ENCODE measurements at places on chromosomes 1 and 21.

DNA sequence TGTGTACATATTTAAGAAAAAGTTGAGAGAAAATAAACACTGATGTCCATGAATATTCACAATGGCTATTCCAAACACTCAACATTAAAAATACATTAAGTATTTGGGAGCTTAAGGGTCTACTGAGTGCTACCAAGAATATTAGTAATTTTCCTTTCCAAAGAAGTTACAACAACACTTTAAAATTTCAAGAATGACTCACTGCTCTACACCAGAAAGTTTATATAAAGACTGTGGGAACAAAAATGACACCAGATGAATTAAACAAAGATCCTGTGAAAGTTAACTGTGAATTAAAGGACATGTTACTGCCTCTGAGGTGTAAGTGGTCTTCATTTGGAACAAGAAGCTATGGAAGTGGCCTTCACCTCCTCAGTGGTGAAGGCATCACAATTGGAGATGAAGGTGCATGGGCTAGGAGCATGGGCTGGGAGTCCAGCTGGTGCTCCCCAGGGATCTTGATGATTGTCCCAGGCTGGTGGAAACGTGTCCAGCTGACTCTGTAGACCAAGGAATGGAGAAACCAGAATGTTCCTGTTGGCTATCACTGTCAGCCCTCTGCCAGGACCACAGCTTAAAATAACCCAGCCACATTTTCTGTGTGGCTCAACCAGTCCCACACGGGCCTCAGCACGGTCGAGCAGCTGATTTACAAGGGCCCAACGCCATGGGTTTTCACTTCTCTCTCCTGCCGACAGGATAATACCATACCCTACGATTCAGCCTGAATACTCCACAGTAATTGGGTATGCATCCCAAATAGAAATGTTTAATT, 28.8 kb downstream of the TAF5L start:
- no peak for DNase-seq

GRCh38 chr1:14020006-14020405, 320.0 kb downstream of the PRDM2 start:
- no peak for DNase-seq

GRCh38 chr1:25544243-25544764, 898 bp downstream of the LDLRAP1 start:
- no peak for DNase-seq

DNA sequence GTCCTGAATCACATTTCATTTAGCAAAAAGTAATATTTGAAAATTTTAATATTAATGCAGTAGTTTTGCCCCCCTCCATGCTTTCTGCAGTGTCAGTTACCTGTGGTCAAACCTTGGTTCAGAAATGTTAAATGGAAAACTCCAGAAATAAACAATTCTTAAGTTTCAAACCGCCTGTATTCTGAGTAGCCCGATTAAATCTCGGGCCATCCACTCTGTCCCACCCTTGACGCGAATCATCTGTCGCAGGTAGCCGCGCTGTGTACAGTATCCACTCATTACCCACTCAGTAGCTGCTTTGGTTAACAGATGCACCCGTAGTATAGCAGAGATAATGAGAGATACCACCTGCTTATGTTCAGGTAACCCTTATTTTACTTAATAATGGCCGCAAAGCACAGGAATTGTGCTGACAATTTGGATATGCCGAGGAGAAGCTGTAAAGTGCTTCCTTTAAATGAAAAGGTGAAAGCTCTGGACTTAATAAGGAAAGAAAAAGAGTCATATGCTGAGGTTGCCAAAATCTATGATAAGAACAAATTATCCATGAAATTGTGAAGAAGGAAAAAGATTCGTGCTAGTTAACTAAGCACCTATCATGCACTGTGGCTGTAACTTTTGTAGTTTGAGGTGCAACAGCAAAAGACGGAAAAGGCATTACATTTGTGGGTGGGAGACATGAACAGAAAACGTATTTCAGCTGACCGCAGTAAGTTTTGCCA, 889 bp upstream of the SCYL3 start:
- DNase-seq: no peak

GRCh38 chr1:10962483-10962882, 50.0 kb upstream of the TARDBP start:
- no peak for DNase-seq

- DNase-seq: no peak
Observed at GRCh38 chr1:205001162-205001561, 41.9 kb upstream of the CNTN2 start.

DNA sequence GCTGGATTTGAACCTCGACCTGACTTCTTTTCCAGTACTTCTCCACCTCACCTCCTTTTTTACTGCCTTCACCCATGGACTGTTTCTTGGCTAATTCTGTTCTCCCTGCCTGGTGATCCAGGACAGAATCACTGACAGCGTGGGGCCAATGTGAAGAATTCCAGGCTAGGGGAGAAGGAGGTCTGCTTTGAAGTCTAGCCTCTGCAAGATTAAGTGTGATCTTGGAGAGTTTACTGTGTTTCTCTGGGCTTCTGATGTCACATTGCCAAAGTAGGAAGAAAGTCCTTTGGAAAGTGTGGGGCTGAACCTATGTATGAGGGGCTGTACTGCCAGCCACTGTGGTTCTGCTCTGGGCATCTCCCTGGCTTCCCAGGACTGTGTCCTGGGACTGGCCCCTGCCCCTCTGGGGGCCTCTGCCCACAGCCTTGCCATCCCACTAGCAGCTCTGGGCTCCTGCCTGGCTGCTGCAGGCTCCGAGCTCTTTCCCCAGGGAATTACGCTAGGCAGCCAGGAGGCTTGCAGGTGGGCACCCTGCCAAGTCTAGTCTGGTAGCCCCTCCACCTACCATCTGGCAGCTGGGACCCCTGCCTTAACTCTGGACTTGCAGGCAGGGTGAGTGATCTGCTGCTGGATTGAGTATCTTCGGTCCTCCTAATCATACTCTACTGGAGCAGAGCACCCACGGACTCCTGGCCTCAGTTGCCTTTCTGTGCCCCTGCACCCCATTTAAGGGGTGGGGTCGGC, 52.2 kb downstream of the YARS1 start:
- DNase-seq: no peak

- DNase-seq: no peak
Observed at GRCh38 chr1:28175955-28176485, 470 bp downstream of the PTAFR start.

DNA sequence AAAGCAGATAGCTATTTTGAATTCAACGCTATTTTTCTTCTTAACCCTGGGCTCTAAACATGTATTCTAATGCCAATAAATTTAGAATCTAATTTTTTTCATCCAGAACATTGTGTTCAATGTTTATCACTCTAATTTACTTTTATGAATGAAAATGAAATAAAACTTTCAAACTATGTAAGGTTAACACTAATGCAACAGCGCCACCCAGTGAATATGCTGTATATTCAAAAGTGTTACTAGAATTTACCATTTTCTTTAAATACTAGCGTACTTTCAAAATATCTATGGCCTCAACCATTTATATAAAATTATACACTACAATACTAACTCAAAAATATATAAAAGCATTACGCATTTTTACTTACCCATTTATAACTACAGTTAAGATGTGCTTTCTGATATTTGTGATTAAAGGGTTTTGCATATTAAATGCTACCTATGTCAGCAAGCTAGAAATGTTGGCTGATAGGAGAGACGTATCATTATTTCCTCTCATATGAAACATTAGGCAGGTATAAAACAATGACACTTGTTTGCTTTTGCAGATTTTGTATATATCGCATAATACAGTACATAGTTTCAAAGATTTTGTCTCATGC, 5.9 kb upstream of the NUF2 start:
- no peak for DNase-seq

- no peak for DNase-seq
Observed at GRCh38 chr1:33298623-33299277, 22.1 kb downstream of the A3GALT2 start.

GRCh38 chr1:151277249-151277648, 4.8 kb upstream of the ZNF687 start:
- DNase-seq: no peak

- no peak for DNase-seq
Observed at GRCh38 chr1:17427696-17428660, 11.5 kb downstream of the RCC2 start.

DNA sequence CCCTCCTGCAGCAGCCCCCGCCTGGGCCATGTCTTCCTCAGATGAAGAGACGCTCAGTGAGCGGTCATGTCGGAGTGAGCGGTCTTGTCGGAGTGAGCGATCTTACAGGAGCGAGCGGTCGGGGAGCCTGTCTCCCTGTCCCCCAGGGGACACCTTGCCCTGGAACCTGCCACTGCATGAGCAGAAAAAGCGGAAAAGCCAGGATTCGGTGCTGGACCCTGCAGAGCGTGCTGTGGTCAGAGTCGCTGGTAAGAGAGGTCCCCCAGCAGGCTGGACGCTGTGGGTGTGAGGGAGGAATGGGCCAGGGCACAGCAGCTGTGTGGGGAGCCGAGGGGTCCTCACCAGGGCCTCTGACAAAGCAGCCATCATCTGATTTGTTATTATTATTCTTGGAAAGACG, 58.0 kb downstream of the NDUFS5 start:
- DNase-seq: no peak

DNA sequence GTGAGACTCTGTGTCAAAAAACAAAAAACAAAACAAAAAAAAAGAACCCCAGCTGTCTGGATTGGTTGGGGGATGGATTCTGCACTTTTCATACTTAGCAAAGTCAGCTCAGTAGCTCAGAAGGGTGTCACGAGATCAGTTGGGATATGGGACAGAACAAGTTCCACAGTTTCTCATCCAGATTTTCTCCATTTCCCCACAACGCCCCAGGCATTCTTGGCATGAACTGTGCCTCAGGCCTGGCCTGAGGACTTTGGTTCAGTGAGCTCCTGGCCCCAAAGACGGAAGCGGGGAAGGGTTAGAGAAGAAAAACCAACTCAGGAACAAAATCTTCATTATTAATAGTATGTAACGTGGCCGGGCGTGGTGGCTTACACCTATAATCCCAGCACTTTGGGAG, 1.9 kb downstream of the AKR7A2 start:
- DNase-seq: no peak

- no peak for DNase-seq
Observed at GRCh38 chr1:183234660-183235476, 48.8 kb downstream of the LAMC2 start.

DNA sequence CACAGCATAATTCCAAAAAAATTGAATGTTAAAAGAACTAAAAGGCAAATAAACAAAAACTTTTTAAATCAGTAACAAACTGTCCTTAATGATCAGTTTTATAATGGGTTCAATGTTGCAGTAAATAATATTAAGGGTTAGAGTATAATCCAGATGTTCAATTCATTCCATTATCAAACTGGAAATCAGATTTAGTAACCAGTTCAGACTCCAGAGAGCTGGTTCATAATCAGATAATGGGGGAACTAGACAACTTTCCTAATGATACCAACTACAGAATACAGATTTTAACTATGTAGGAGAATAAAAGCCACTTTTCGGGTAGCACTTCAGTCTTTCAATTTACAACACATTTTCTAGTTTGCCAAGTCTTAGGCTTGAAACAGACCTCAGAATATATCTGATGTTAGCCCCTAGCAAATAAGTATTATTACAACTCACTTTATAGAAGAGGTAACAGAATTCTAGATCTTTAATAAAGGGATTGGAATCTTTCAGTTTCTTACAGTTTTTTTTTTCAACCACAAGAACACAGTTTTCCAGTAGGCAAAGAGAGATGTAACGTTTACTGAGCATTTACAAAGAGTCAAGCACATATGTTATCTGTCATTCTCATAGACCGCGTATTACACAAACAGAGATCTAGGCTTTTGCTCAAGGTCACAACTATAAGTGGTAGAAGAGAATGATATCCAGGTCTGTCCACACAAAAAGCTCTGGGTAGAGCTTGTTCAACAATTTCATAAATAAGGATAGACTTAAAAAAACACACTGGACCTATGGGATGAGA, 1.9 kb upstream of the DCAF6 start:
- no peak for DNase-seq

- peak; percentile 11 for DNase-seq
Observed at GRCh38 chr1:65264197-65264929, 45.0 kb upstream of the DNAJC6 start.

DNA sequence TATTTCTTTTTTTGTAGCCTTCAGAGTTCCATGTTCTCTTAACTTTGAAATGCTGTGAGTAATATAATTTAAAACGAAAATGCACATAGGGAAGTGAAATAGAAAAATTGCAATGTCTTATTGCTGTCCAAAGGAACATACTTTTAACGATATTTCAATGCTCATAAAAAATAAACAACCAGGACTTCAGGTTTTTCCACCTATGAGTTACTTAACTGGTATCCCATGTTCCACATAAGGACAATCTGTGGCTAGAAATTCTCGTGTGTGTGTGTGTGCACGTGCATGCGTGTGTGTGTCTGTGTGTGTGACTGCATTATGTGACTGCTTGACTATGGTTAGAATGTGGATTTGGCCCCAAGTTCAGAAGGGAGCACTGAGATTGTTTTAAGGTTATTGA, 200.8 kb upstream of the ADGRL4 start:
- no peak for DNase-seq

DNA sequence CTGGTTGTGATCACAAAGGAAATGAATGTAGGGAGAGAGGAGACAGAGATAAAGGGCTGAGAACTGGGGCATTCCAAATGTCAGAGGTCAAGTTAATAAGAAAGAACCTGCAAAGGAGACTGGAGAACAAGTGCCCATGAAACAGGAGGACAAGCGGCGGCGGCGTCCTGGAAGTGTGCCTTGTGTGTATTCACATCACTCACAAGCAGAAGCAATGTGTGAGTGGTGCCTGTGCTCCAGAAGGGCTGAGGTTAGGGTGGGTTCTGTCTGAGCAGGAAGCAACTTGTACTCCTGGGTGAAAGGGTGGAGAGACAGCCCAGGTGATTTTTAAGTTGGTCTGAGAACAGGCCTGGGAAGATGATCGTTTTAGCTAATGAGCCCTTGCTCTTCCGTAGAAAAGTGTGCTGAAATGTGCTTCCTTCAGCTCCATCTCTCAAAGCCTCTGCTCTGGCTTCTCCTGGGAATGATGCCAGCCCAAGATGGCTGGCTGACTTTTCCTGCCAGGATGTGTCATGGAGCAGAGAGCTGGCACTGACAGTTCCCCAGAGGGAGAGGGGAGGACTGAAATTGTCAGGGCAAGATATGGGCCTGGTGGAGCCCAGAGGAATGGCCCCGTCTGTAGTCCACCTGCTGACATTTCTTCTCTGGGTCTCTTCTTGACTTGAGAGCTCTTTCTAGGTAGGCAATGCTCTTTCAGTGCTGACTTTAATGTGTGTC, 25.1 kb upstream of the PLEKHA6 start:
- DNase-seq: no peak

DNA sequence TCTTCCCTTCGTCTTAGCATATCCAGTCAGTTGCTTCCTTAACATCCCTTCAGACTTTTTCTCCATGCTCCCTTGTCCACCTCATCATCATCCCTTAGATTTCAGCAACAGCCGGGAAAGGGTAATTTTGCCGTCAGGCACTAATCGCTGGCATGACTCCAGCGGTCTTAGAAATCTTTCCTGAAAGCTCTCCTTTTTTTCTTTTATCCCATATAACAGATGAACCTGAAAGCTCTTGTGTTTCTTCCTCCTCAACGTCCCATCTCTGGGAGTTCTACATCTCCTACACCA, 10.4 kb upstream of the BOLA1 start:
- DNase-seq: no peak

Measured in NCI-H1930 (cell line).